Naive thymus-derived CD8-positive, alpha-beta T cell (primary cell): ENCODE measurements at places on chromosomes 4 and X.

- DNase-seq = no peak
Measured at GRCh38 chr4:98571161-98571786, 87.1 kb downstream of the TSPAN5 start.

- DNase-seq = no peak
Measured at GRCh38 chr4:126899331-126899801, 733.4 kb upstream of the INTU start.

DNA sequence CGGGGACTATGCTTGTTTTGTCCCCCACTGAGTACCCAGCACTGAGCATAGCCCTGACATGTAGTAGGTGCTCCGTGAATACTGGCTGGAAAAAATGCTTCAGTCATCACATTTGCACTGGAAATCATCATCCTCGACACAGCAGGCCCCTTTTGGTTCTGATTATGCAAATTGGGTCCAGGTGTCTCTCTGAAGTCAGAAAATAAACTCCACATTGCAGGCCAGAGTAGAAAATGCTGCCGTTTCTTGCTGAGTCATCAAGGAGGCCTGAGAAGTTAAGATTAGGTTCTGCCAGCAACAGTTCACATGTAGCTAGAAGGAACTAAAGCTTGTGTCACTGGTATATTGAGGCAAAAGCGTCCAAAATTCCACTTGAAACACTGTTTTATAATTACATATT lies 15.0 kb upstream of the STK32B start:
- DNase-seq = no peak

DNA sequence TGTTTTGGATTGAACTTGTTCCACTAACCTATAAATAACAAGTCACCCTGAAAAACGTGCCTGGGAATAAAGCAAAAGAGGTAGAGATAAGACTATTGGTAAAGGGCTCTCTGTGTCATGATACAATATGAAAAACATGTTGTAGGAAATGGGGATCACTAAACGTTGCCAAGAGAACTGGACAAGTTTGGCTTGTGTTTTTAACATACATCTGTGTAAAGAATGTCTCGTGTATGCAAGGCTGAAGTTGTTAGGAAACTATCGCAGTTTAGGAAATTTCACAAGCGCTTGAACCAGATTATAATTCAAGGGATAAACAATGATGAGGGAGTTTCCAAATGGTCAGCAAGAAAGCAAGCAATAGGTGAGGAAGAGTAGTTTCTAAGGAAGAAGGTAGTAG lies 655.8 kb downstream of the PCDH7 start:
- no peak for DNase-seq

DNA sequence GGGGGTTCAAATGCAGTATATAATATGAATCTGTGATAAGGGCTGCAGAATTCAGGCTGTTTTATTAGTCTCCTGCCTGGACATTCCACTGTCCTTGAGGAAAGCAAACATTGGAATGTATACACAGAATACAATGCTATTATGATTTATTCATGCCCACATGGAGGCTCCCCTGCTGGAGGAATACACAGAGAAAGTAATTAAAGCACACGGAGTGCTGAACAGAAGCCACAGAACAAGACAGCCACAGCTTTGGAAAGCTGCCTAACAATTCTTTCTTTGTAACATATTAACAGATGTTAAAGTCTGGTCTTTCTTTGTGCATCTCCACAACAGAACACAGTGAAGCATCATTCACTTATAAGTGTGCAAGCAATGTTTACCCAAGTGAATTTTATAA lies 155.8 kb downstream of the ARAP2 start:
- DNase-seq = no peak

DNA sequence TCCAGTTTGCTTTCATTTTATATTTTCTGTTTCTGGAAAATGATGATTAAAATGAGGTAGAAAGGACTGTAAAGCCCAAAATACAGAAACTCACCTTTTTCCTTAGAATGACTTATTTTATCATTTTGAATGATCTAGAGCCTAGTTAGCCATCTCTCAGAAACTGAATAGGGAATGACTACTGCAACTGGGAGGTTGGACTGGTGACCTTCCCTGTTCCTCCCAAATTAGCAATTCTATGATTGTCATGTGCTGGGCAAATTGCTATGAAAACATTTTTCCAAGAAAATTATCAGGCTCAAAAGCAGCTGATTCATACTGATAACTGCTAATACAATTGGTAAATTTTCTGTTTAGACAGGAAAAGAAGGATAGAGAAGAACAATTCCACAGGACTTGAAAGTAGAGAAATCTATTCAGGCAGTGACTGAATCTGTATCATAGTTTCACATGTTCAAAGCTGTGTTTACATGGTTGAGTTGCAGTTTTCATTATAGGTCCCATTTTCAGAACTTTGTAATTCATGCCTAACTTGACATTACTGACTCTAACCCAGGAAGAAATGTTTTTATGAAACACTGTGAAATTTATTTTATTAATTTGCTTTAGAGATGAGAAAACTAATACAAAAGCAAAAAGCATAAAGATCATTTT lies 43.4 kb upstream of the SEC24B start:
- no peak for DNase-seq

- no peak for DNase-seq
Measured at GRCh38 chrX:100353326-100353725, 56.7 kb downstream of the PCDH19 start.

GRCh38 chrX:24890677-24891076 lies 125.1 kb downstream of the ARX start:
- DNase-seq = no peak

DNA sequence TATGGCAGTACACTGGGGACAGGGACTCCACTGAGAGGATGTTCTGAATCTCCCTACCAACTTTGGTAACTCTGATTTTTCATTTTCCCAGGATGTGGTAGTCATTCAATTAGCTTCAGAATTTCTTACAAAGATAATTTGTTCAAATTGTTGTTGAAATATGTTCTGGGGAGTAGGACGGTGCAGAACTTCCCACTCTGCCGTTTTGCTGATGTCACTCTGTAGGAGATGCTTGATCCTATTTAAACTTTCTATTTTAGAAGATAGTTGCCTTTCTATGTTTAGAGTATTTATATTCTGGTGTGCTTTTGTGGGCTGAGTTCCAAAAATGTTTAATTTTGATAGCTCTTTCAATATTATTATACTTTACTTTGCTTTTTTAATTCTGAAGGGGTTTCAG lies 55.2 kb downstream of the ADAM29 start:
- DNase-seq = no peak

GRCh38 chrX:149962859-149963757 lies 24.8 kb upstream of the EOLA2 start:
- DNase-seq = no peak

DNA sequence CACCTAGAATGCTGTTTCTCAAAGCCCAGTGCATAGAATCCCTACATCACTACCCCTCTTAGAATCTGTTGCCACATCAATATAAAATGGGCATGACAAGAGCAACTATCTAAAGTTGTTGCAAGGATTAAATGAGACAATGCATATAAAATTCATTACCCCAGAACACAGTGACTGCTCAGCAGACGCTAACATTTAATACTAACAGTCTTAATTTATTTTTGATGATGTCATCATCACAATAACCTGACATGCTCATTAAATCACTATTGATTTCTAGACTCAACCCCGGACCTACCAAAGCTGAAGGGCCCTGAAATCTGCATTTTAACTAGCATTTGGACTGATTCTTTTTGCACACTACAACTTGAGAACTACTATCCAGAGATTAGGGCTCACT lies 3.9 kb downstream of the ARSJ start:
- no peak for DNase-seq

- DNase-seq = no peak
Measured at GRCh38 chr4:19557161-19557560, 694.5 kb upstream of the SLIT2 start.

DNA sequence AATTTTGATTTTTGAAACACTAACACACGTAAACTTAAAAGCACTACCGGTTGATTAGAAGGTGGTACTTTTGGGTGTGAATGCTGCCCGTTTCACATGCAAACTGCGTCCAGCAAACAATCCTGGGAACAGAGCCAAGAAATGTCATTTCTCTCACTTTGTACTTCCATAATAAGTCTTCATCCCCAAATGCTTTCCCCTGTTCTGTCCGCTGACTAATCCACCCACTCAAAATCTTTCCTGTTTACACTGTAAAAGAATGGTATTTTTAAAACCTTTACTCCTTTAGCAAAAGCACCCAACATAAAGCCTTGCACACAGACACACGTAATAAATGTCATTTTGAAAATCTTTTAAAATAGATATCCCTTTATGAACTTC lies 39.1 kb upstream of the PDLIM5 start:
- DNase-seq = no peak

GRCh38 chr4:107800706-107801105 lies 24.0 kb upstream of the SGMS2 start:
- DNase-seq = no peak

DNA sequence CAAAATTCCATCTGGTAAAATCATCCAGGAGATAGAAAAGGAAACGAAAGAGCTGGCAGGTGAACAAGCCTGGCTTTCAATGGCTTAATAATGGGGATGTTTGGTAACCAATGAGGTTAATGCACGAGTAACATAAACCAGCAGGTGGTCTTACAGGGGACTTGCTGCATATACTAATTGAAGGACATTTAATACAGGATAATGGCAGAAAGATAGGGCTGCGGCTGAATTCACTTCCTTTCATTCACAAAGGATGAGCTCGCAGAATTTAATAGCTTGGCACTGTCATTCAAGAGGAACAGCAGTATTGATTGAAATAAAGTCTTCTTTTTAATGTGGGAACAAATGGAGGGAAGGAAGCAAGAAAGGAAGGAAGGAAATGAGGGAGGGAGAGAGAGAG lies 156.3 kb upstream of the RAI2 start:
- no peak for DNase-seq

DNA sequence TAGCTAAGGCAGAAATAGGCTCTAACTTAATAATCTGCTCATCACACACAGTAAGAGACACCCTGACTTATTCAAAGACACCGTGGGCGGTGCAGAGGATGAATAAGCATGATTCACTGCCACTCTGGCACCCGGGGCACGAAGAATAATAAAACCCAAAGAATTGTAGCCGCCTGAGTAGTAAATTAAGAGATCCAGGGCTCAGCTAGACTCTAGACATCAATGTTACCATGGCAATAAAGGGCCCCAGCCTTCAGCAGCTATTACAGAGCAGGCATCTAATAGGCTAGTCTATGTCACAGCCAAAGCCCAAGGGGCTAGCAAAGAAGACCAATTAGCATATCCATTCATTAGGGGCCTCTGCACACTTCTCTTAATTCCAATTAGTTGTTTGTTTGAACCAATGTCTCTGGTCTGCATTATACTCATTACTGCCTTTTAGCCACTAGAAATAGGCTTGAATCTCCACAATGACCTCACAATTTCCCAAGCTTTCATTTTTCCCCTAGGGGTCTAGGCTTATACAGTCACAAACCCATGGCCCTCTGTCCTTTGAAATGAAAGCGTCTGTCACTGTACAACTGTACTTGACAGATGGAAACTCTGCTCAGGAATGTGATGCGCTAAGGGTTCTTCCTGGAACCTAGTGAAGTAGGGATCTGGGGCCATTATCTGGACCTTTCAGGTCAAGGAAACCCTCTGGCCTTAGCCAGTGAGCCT lies 3.0 kb upstream of the ATP1B4 start:
- DNase-seq = no peak

- no peak for DNase-seq
Measured at GRCh38 chr4:56496241-56496640, 9.3 kb upstream of the ARL9 start.

DNA sequence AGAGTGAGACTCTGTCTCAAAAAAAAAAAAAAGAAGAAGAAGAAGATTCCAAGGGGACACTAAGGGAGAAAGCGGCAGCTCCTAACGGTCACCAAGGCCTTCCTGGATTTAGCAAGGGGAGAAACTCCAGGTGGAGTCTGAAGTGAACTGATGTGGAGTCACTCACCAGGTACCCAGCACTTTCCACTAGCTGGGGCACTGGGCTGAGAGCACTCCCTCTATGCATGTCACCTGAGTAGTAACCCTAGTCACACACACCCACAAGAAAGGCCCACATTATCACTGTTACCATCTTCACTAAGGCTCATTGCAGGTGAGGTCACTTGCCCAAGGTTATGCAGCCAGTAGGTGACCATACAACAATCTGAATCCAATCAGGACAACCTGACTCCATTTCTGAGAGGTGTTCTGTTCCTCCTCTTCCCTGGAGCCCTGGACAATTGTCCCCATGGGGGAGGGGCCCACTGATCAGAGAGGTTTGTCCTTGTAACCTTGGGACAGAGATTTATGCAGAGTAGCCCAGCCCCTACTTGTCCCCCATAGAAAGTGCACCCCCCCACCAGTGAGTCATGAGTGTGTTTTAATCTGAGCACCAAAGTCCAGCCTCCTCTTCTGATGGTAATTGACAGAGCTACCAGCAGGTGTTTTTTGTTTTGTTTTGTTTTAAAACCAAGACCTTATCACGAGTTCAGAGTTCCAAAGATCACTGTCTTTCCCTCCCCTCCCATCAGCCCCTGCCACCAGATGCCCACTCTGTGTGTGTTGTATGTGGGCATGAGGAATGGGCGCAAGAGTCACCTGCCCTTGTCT lies 5.9 kb upstream of the SASH3 start:
- no peak for DNase-seq

DNA sequence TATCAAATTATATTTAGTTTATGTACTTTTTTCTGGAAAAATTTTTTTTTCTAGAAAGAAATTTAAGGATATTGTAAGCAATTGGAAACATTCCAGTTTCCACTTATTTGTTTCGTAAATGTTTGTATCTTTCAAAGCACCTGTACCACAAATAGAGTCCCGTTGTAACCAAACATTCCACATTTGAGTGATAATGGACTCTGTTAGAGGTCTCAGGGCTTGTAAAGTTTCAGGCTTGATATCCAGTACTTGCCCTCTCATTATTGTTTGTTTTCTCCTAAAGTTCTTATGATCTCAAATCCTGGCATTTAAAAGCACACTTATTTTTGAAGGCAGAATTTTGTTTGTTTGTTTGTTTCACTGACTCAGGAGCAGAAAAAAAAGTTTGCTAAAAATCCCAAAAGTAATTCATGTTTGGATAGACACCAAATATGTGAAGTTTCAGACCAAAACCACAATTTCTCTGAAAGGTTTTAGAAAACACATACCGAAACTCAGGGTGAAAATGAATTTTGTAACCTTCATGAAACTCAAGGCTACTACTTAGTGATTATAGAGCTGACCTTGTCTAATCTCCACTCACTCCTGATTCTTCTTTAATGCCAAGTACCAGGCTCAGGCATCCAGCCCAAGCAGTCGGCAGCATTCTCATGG lies 5.7 kb upstream of the TMEM192 start:
- no peak for DNase-seq

DNA sequence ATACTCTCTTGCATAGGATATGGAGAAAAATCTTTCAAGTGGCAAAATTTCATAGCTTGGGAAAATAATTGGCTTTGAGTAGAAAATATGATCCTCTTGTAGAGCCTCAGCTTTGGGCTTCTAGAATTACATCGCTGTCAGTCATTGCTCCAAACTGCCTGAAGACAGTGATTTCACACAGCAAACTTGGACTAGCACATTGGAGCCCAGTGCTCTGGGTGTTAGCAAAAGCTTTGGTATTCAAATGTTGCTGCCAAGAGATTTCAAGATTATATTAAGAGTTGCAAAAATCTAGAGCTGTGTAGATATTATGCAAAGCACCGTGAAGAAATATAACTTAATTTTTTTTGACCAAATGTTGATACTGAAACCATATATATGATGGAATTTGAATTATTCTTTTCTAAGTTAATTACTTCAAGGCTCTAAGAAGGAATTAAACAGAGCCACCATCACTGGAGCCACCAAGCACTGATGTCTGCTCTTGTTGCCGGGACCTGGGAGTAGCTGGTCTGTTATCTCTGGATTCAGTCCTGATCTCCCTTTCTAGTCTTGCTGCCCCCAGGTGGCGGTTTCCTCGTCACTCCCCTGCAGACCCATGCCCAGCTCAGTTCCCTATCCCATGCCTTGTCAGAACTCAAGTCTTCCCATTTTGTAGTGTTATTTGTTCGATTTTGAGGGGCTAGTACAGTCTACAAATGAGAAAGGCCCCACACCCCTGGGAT lies 260.7 kb upstream of the SFRP2 start:
- no peak for DNase-seq
